Activated CD4-positive, alpha-beta T cell treated with anti-CD3 and anti-CD28 coated beads for 48 hours (primary cell): ENCODE measurements at places on chromosomes 11 and 22.
A peak's percentile ranks its signal among the peaks of the same experiment; 100 is the strongest.

- no peak for DNase-seq
Measured at GRCh38 chr11:73939096-73939495, 11.7 kb upstream of the DNAJB13 start.

GRCh38 chr22:33227791-33228190 lies 169.6 kb upstream of the SYN3 start:
- no peak for DNase-seq

DNA sequence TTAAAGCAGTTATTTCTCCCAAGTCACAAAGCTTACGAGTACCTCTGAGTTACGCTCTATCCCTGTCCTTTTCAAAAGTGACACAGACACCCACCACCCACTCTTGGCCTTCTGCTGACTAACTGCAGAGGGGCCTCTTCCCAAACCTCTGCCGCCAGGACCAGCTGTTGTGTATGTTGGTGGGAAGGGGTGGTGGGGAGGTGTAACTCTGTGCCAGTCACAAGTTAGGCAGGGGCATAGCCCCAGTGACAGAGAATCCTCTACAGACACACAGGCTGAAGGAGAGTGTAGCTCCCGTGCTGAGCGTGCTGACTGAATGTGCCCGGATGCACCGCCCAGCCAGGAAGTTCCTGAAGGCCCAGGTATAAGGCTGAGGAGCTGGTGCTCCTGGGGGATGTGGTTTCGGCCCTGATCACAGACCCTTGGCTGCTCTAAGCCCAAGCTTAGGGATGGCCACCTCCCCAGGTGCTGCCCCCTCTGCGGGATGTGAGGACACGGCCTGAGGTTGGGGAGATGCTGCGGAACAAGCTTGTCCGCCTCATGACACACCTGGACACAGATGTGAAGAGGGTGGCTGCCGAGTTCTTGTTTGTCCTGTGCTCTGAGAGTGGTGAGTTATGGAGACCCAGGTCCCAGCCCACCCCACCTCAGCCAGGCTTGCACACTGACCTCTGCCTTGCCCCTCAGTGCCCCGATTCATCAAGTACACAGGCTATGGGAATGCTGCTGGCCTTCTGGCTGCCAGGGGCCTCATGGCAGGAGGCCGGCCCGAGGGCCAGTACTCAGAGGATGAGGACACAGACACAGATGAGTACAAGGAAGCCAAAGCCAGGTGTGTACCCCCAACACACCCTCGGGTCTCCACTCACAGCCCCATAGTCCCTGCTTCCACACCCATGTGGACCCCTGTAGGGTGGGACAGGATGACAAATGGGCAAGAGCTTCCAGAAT lies 4.9 kb downstream of the RIC8A start:
- DNase-seq = no peak

DNA sequence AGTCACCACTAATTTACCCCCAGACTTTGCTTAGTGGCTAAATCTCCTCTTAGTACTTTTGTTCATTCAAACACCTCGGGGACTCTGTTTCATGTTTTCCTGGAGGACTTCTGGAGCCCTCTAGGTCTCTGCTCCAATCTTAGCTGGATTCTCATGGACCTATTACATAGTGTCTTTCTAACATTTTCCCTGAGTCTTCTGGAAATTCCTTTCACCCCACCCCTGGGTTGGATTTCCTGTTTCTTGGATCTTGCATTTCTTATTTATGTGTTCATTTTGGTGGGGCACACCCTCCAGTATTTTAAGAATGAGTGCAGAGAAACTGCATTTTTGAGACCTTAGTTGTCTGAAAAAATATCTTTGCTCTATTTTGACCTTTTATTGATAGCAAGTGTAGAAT lies 220.1 kb downstream of the BLID start:
- DNase-seq = no peak

- peak; percentile 63 for DNase-seq
Measured at GRCh38 chr11:65615950-65616574, 486 bp downstream of the PCNX3 start.

DNA sequence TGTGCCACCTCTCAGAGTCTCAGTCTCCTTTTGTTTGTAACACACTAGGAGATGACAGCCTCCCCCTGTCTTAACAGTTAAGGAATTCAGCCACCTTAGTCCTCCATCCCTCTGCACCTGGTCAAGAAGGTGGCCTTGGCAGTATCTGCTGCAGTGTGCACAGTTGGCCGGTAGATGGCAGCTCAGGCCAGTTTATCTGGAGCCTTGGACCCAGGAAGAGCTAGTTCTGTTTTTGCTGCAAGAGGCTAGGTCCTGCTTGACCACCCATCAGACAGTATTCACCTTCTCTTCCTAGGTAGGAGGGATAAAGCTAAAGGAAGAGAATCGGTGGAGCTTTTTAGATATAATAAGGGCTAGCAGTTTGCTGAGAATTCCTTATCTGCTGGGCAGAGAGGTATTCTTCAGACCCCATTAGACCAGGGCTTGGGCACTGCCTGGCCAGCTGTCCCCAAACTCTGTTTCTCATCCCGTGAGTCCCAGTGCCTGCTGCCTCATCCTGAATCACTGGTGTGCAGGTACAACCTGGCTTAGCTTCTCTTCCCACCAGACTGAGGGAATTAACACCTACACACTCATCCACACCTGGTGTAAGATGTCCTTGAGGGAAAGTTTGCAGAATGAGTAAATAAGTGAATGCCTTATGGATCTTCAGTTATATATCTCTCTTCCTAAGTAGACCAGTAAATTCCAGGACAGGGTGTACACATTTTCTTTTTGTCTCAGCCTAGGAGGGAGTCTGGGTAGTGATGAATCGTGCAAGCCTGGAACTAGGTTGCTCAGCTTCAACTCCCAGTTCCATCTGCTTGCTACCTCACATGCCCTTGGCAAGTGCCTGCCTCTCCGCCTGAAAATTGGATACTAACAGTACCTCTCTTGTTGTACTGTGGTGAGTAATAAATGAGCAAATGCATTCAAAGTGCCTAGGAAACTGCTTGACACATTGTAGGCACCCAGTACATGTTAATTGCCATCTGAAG lies 70.8 kb upstream of the NARS2 start:
- peak; percentile 76 for DNase-seq

DNA sequence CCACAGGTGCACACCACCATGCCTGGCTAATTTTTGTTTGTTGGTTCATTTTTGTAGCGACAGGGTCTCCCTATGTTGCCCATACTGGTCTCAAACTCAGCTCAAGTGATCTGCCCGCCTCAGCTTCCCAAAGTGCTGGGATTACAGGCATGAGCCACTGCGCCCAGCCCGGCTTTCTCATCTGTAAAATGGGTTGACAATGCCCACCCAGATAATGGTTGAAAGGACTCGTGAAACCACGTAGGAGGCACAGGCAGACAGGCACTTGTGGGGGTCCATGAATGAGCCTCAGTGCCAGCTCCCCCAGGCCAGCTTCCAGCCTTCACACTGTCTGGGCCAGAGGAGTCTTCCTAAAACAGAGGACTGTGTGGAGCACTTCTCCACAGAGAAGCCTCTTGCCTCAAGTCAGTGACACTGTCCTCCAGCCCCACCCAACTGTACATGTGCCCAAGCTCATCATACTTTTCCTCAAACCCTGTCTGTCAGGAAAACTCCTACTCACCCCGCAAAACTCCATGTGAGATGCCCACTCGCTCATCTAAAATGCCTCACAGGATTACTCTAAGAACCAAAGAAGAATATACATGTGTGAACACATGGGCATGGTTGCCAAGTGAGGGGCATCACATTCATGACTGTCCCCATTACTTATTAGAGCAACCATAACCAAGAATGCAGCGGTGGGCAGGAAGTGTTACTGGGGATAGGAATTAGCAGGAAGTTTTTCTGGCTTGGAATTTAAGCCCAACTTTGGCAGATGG lies 32.1 kb upstream of the WNT7B start:
- DNase-seq = no peak

DNA sequence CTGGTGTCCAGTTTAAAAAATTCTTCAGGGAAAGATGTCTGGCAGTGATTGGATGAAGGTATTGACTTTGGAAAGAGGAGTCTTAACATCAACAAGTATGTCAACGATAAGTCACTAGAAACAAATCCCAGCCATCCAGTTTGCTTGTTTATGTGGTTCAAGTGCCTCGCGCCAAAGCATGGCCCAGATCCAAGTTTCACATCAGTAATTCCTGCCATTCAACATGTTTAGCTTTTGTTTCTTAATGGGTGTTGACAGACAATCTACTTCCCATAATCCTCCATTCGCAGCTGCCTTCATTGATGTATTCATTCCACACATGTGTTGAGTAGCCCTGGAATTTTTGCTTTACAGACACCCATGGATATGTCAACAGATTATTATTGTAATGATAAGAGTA lies 77.8 kb downstream of the UBASH3B start:
- DNase-seq = no peak

- no peak for DNase-seq
Measured at GRCh38 chr11:6708876-6709275, 25.7 kb upstream of the MRPL17 start.

GRCh38 chr11:74936087-74936486 lies 12.8 kb downstream of the XRRA1 start:
- DNase-seq = no peak

GRCh38 chr11:94546886-94547285 lies 3.2 kb downstream of the FUT4 start:
- no peak for DNase-seq

DNA sequence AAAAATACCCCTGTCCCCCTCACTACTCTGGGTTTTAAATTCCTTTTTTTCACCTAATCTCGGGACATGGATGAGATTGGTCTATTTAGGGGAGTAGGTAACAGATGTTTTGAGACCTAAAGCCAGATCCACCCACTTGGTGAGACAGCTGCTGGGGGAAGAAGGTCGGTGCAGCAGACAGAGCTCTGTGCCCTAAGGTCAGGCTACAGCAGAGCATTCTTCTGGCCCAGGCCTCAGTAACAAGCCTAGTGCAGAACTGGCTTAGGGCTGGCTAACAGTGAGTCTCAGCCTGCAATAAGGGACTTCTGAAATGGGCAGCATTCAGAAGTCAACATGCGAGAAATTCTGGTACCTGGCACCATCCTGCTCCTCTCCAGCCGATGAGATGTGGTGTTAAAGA lies 444.9 kb upstream of the KIRREL3 start:
- no peak for DNase-seq

DNA sequence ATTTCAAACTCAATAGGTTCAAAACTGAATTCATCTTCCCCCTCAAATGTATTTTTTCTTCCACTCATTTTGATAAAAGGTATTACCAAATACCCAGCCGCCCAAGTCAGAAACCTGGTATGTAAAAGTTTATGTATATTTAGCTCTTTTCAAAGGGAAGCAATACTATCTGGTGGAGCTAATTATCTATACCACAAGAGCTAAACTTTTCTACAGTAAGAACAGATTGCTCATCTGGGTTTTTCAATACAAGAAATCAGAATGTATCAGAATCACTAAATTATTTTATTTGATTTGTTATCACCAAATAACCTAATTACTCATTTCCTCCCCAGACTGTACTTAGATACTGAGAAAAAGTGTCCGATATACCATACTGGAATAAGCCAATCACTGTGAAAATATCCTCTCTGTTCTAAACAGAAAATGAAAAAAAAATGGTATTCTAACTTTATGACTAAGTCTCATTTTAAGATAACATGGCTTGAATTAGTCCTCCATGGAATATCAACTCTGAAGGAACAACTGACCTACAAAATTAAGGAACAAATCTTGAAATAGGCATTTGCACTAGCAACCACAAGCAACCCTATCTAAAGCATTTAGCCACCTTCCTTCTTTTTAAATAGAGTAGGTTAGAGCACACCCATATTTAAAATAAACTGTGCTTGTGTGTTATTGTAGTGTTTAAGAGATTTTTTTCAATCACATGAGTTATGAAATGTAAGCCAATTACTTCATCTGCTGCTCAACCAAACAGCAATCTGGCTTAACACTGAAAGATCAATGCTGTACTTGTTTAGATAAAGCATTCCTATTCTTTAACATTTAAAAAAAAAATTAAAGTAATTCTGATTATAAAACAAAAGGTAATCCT lies 35.0 kb downstream of the RDX start:
- no peak for DNase-seq

- no peak for DNase-seq
Measured at GRCh38 chr22:27791159-27791858, 10.2 kb downstream of the MN1 start.

DNA sequence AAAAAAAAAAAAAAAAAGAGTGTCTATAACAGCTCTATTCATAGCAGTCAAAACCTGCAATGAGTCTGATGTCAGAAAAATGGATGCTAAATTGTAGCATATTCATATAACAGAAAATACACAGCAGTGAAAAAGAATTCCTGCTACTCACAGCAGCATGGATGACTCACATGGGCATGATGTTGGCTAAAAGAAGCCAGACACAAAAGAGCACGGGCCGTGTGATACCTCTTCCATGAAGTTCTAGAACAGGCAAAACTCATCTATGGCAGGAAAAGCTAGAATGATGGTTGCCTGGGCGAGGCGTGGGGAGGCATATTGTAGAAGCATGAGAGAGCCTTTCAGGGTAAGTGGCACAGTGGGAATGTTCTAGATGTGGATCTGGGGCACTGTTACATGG lies 18.9 kb downstream of the PLAAT3 start:
- DNase-seq = no peak

DNA sequence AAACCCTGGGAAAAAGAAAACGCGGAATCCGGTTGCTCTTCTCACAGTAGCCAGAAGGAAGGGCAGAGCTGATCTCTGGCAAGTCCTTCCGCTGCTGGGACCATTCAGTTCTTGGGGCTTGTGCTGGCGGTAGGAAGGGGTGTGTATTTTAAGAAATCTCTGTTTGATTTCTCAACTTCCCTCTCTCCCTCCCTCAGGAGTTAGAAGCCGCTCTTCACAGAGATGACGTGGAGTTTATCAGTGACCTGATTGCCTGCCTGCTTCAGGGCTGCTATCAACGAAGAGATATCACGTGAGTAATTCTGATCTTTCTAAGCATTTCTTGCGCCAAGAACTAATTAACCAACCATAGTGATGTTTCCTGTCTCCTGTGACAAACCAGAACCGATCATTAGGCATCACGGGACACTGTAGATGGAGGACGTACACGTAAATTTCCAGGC lies 85.9 kb upstream of the SLC25A18 start:
- no peak for DNase-seq

DNA sequence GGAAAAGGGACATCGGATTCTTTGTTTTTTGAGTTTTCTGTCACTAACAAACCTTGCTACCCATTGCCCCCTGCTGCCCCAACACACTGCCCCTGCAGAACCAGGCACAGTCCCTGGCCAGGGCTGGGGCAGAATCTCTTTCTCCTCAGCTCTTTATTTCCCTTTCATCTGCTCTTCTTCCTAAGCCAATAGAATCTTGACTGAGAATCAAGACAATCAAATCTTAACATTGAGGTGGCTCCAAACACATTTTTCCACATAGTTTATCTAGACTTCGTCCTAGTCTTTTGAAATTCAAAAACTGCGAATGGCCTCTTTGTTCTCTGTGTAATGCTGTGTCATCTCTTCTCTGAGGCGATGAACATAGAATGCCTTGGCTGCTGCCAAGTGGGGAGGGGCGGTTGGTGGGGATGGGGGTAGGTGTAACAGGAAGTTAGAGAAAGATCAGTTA lies 16.1 kb upstream of the NTM start:
- no peak for DNase-seq

GRCh38 chr22:46742576-46743221 lies 4.6 kb upstream of the CERK start:
- no peak for DNase-seq

- no peak for DNase-seq
Measured at GRCh38 chr22:37068859-37069258, 17.3 kb downstream of the KCTD17 start.
